Fibroblast of mammary gland (primary cell): ENCODE measurements at places on chromosomes 5 and 9.

GRCh38 chr9:16544842-16545241 is 325.6 kb downstream of the BNC2 start:
- DNase-seq = no peak

DNA sequence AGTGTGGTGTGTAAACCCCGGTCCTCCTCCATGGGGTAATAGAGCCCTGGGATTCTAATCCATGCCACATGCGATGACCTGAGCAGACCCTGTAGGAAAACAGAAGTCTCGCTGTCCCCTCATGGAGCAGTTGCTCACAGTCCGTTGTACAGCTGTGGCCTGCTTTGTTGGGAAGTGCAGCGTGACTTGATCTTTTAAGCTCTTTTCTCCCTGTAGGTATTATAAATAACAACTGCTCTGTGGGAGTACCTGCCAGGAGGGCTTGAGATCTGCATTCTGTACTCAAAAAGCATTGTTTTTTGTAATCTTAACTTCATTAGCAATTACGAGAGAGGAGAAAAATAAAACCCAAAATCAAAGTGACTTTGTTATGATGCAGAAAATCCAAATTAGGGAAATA is 17.3 kb downstream of the MEGF10 start:
- DNase-seq = no peak

- no peak for DNase-seq
These were observed 346 bp downstream of the ATOX1 start for GRCh38 chr5:151758141-151758429.

DNA sequence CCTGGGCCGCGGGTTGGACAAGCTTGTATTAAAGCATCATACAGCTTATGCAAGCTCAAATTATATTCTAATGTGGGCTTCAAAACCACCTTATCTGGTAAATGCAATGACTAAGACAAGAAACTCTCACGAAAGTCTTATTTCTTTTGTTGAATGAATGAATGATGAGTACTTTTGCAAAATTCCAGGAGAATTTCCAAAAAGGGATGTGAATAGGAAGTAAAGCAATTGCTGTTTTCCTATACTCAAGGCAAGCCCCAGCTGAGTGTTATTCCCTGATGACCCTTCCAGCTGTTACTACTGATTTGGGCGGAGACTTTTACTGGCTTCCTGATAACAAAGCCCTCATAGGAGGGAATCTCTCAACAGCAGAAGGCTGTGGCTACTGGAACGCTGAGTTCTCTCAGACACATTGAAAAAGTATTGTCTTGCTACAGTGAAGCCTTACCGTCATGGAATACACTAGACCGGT is 162.8 kb downstream of the SREK1 start:
- peak; percentile 1 for DNase-seq

- DNase-seq = no peak
These were observed 157.5 kb upstream of the IQGAP2 start for GRCh38 chr5:76245590-76245989.

DNA sequence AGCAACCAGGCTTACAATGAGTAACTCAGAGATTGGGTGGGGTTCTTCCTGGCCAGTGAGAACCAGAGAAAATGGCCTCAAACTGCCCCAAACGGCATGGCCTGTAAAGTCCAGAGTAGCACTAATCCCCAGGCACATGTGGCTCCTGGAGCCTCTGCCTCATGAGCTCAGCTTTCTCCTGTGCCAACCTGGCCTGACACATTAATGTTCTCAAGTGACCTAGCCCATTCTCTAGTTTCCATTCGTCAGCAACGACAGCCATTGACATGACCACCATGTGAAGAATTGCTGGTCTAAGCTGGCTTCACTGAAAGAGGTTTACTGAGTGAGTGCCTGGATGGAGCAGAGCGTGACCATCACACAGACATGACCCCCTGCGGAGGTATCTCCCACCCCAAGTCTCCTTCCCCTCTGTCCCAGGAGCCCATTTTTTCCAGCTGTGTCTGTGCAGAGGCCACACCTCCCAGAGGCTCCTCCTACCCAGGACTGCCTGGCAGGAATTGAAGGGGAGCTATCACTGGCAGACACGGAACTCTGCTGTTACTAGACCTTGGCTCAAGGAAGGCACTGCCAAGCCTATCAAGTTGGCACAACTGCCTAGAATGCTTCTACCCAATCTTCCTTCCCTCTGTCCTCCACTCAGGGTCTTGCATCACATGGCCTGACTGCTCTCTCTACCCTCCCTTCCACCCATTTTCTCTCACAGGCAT is 59.0 kb upstream of the BOD1 start:
- no peak for DNase-seq

- DNase-seq = peak; percentile 45
These were observed 4.8 kb downstream of the GLIPR2 start for GRCh38 chr9:36141288-36141687.

- DNase-seq = peak; percentile 69
These were observed 101.0 kb downstream of the CD180 start for GRCh38 chr5:67095346-67096171.

- no peak for DNase-seq
These were observed 33.5 kb downstream of the GGTA1 start for GRCh38 chr9:121466142-121466541.

- no peak for DNase-seq
These were observed 703.6 kb upstream of the NUDT12 start for GRCh38 chr5:104266161-104266560.

DNA sequence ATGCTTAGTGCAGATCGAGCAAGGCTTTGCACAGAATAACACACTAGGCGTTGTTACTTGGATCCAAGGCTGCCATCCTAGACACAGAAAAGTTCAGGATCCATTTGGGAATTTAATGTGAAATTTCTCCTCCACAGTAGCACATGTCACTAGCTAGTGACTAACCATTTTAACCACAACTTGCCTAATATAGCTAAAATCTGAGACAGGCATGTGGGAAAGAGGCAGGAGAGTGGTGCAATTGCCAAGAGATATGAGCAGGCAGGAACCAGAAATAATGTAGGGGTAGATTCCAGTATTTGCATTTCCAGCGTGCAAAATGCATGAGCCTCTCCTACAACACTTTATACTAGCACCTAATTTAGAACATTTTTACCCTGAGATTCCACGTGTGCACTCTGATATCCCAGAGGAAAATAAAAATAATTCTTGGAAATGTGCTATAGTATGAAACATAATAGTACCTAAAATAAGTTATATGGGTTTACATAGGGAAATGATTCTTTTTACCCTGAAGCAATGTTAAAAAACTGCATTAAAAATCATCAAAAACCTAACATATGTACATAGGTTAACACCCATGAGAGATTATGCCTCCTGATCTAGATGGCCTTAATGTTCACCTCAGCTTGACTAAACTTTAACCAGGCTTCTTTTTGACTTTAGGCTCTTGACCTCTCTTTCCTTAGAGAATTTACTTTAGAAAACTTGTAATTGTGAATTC is 1230.6 kb upstream of the NUDT12 start:
- no peak for DNase-seq

- no peak for DNase-seq
These were observed 262.3 kb downstream of the ARHGAP26 start for GRCh38 chr5:143032581-143032836.

GRCh38 chr9:135334953-135335460 is 144.6 kb upstream of the PPP1R26 start:
- DNase-seq = no peak

DNA sequence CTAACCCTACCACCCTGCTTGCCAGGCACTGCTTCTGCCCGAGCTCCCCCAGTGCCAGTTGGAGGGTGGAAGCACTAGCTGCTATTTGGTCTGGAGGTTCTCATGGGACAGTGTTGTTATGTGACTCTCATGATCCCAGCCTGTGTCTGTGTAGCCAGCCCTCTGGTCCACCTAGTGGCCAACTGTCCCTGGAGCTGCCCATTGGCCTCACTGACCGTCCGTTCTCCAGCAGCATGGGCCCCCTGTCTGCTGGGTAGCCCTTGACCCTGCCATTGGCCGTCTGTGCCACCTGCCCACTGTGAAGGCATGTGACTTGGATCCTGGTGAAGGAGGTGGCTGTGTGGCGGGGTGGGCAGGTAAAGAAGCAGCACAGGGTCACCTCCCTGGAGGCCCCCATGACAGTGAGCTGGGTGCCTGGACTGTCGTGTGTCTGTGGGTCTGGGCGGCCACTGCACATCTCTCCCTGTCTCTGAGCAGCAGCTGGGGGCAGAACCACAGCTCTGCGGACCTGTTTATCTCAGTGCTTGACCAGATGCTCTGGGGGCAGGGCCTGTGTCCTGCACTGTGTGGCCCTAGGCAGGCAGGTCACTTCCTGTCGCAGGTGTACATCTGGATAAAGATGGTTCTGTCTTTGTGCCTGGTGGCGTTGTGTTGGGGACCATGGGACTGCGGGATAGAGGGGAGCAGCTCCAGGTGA is 11.4 kb downstream of the PHF2 start:
- DNase-seq = no peak

GRCh38 chr9:94656200-94656599 is 16.9 kb upstream of the FBP1 start:
- DNase-seq = no peak

DNA sequence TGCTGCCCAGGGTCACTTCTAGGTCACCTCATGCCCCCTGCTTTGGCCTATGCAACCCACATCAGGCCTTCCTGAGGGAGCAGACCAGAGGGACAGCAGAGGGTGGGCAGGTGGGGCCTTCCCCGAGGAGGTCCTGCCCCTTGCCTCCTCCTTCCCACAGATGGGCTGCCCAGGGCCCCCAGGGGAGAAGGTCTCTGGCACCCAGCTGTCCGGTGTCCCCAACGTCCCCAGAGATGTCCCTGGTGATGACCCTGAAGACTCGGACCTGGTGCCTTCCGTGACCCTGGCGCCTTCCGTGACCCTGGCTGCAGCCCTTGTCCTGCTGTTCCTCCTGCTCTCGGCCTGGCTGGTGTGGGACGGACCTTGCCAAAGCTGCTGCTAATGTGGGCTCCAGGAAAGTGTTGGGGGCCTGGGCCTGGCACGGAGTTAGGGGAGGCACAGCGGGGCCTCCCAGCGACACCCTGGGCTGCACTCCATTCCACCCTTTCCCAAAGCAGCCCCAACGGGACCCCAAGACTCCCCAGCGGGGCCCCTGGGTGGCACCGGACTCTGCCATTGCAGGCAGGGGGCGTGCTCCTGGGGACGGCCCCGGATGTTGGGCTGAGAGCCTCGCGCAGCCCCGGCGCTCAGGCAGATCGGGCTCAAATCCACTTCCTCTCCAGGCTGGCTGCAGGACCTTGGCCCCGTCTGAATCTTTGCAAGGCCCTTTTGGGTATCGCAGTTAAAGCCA is 6.8 kb upstream of the SLC2A6 start:
- DNase-seq = no peak

DNA sequence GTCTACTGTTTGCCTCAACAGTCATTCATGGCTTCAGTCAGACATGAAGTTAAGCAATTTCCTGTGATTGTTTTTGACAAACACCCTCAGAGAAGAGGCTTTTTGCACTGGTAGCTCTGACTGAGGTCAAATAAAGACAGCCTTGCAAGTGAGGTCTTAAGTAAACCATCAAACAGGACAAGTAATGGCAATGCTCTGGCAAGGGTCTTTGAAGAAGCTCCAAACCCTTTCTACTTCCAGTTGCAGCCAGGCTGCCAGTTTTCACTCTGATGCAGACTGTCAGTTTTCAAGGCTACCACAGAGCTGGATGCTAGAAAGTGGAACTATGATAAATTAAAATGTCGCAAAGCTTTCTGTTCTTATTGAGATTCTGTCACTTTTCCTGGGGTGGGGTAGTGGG is 421.5 kb upstream of the PTGER4 start:
- DNase-seq = no peak
